Amygdala (tissue), 56 donors: ENCODE measurements at places on chromosomes 16 and 17.

DNA sequence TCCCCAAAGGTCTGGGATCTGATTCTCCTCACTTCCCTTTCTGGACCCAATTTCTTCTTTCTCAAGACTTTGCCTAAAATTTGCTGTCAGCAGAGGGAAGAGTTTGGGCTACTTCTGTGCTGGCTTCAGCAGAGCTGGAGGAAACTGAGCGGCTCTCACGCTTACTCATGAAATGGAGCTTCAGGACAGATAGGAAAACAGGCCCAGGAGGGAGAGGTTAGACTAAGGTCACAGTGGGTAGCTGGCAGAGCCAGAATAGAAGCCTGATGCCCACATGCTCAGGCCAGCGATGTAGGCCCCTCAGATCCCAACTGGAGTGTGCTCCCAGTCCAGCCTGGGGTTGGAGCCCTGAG lies 593 bp downstream of the SLC38A7 start:
- DNase-seq: no peak

- no peak for DNase-seq
Observed at GRCh38 chr16:25089351-25089750, 22.2 kb upstream of the LCMT1 start.

- no peak for DNase-seq
Observed at GRCh38 chr17:30905742-30906100, 317 bp downstream of the TEFM start.

DNA sequence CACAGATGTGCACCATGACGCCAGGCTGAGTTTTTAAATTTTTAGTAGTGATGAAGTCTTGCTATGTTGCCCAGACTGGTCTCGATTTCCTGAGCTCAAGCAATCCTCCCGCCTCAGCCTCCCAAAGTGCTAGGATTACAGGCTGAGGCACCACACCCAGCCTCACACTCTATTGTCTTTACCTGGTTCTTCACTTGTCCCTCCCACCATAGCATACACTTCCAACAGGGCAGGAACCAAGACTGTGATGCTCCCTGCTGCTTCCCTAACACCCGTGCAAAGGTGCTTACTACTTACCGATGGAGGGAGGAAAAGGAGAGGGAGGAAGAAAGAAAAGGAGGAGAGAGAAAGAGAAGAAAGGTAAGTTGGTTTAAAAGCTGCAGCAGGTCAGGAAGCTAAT lies 41.4 kb upstream of the MEIOC start:
- no peak for DNase-seq

- no peak for DNase-seq
Observed at GRCh38 chr16:77387815-77388209, 47.0 kb downstream of the ADAMTS18 start.

- no peak for DNase-seq
Observed at GRCh38 chr17:3695723-3696411, at the start of gene P2RX5. P2RX5 (minus strand) TSS chr17:3696155; CDS start chr17:3696005, 150 bp downstream.

DNA sequence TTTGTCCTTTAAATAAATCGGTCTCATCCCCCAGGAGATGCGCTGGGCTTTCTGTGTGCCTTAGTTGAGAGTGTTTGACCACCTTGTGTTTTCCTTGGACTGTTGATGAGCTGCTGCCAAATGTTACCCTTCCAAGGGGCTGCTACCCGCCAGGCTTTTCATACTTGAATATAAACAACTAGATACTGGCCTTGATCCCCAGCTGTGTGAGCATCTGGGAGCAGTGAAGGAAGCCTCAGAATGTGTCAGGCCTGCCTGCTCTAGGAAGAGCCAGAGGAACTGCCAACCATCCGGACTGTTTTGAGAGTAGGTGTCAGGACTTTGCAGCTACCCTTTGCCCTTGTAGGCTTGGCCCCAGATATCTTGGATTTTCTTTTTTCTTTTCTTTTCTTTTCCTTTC lies 57.8 kb downstream of the LDHD start:
- DNase-seq: no peak

DNA sequence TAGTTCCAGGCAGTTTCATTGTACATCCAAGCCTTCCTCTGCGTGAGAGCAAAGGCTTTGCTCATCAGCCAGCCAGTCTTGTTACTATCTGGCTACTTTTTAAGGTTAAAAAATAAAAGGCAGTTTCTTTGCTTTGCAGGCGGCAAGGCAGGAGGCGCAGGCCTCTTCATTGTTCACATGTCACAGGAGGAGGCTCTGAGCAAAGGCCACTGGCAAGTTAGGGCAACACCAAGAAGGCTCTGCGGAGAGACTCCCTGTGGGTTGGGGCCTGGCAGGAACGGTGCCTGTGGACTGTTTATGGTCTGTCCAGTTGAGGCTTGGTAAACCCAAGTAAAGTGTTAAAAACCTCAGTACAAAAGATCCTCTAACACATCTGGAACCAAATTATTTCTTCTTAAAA lies 3.9 kb upstream of the NT5C start:
- DNase-seq: no peak

DNA sequence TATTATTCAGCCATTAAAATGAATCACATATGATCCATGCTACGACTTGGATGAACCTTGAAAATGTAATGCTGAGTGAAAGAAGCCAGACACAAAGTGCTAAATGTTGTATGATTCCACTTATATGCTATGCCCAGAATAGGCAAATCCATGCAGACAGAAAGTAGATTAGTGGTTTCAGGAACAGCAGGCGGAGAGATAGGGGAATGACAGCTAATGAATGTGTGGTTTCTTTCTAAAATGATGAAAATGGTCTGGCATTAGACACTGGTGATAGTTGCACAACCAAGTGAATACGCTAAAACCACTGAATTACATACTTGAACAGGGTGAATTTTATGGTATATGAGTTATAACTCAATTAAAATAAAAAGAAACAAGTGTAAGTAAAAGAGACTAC lies 121.8 kb upstream of the NOG start:
- no peak for DNase-seq

DNA sequence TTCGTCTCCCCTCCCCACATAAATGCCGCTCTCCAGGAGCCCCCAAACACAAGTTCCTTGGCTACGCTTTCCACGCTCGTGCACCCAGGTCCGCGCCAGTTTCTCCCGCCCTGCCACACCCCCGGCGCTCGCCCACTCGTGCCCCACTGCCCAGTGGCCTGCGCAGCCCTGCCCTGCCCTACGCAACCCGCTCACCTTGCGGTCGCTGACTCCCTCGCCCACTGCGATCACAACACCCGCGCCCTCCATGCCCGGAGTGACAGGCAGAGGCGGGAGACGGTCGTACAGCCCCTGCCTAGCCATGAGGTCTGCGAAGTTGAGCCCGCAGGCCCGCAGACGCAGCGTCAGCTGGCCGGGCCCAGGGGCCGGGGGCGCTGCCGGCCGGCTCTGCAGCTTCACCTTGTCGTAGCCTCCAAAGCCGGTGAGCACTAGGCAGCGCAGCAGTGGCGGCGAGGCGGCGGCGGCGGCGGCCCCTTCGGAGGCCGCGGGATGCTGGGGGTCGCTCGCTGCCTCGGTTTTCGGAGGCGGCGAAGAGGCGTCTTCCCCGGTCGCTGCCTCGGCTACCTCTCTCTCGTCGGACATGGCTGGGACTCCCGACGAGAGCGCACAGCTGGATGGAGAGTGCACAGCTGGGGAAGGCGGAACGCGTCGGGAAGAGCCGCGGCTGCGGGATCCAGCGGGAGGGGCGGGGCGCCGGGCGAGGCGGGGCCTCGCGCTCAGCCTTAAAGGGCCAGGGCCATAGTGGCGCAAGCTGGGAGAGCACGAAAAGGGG lies at the start of gene VAT1:
Gene VAT1 (minus strand): TSS at position 645 of the 772 bp plus-strand sequence. CDS start 63 bp downstream, at position 582.
- peak; percentile 24 for DNase-seq

- DNase-seq: no peak
Observed at GRCh38 chr16:88638323-88639230, at the start of gene IL17C. IL17C (plus strand) TSS chr16:88638572; CDS start chr16:88638642, 70 bp downstream.

GRCh38 chr17:80976701-80977100 lies 14.9 kb upstream of the CHMP6 start:
- no peak for DNase-seq

GRCh38 chr17:67546578-67547527 lies 169.8 kb downstream of the PITPNC1 start:
- DNase-seq: peak; percentile 45

- no peak for DNase-seq
Observed at GRCh38 chr17:40219594-40220338, 662 bp downstream of the WIPF2 start.

GRCh38 chr17:79797492-79798298 lies 818 bp upstream of the CBX8 start:
- DNase-seq: no peak

GRCh38 chr17:82802075-82802780 lies 37.6 kb downstream of the ZNF750 start:
- no peak for DNase-seq

- peak; percentile 49 for DNase-seq
Observed at GRCh38 chr16:52191531-52192134, 355.3 kb downstream of the TOX3 start.

DNA sequence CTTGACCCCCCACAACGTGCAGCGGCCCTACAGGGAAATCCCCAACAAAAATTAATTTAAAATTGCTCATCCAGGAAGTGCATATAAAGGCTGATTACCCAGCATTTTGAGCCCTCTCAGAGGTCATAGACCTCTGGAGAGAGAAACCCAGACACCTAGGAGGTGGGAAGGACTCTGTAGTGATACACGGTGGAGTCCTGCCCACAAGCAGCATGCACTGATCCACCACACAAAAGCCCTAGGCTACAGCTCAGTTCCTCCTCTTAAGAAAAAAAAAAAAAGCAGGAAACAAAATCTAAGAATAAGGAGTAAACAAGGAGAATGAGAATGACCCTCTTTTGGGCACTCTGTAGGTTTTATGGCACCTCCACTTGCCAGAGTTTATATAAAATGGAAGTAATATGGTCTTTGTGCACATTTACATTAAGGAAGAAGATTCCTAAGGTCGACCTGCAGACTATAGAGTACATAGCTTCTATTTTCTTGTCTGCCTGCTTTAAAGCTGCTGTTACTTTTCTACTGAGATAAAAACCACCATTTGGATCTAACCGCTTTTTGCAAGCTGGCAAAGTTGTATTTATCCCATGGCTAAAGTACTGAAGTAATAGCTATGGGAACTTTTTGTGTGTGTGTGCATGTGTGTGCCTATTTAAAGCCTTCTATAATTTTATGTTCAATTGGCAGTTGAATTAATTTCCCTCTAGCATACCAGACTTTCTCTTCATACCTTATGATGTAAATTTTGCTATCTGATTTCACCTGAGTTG lies 46.9 kb downstream of the ACSM1 start:
- DNase-seq: no peak

DNA sequence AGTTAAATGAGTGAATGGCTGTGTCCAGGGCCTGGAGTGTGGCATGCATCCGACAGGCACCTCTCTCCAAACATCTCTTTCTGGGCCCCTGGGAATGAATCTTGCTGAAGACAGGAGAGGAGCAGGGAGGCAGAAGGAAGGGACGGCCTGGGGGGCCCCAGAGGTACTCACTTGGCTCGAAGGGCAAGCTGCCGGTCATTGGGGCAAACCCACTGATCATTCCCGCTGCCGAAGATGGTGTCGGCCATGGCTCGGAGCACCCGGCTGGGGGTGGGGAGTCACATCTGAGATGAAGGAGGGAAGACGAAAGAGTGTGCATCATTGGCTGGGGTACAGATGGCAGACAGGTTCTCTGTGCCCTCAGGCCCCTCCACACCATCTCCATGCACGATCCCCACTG lies 25.3 kb downstream of the RPH3AL start:
- DNase-seq: no peak
